ENCODE measurements at places on chromosomes 6 and 20.

DNA sequence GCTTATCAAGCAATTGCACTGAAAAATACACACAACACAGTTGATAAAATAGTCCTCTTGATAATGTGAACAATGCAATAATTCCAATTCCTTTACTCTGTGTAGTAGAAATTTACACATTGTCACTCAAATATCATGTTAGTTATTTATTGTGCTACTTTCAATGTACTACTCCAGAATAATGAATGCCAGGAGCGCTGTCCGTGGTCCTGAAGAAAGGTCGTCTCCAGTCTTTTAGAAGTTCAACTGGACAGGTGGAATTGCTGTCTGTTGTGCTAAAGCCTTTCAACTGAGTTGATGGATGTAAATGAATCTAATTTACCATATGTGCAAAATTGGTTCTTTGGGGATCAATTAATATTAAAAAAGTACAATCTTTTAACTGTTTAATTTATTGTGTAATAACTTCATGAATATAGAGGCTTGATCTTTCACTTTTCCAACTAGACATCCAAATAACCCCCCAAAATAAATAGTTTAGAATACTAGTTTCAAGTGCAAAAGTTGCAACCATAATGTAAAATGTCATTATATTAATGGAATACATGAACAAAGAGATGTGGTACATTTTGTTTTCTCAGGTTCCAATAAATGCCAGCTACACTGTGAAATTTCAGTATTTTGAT is 3.2 kb downstream of the GRIK2 start:
- peaks cover 2% of the 10 kb centered on the region for H3K36me3 ChIP-seq
- H3K27me3 ChIP-seq, result peaks cover 62% of the 10 kb centered on the region
- no peak overlapping the region for H3K27ac ChIP-seq
- H3K4me3 ChIP-seq, result no peak overlapping the region
- no peak for DNase-seq
- no peaks in the 10 kb centered on the region for H3K4me1 ChIP-seq

GRCh38 chr20:297925-298775 is 780 bp downstream of the ZCCHC3 start:
- peaks cover 15% of the 10 kb centered on the region for H3K36me3 ChIP-seq
- peak overlapping the region; percentile 98 for H3K4me3 ChIP-seq
- peaks cover 40% of the 10 kb centered on the region for H3K4me1 ChIP-seq
- H3K27me3 ChIP-seq, result no peaks in the 10 kb centered on the region
- H3K27ac ChIP-seq, result peak overlapping the region; percentile 99

- H3K27ac ChIP-seq, result no peak overlapping the region
- no peaks in the 10 kb centered on the region for H3K36me3 ChIP-seq
- H3K4me3 ChIP-seq, result no peak overlapping the region
- DNase-seq, result no peak
- H3K4me1 ChIP-seq, result no peaks in the 10 kb centered on the region
Observed at GRCh38 chr20:51815383-51816076, 13.2 kb upstream of the SALL4 start.

- no peak overlapping the region for H3K27ac ChIP-seq
- peaks cover 48% of the 10 kb centered on the region for H3K36me3 ChIP-seq
Observed at GRCh38 chr6:33783781-33784520, 5.0 kb downstream of the LEMD2 start.

GRCh38 chr6:85418059-85418458 is 31.8 kb upstream of the NT5E start:
- H3K36me3 ChIP-seq, result no peaks in the 10 kb centered on the region
- peaks cover 7% of the 10 kb centered on the region for H3K4me1 ChIP-seq
- DNase-seq, result no peak
- H3K4me3 ChIP-seq, result no peak overlapping the region
- H3K27ac ChIP-seq, result no peak overlapping the region

GRCh38 chr20:45016089-45016671 is 49.9 kb downstream of the STK4 start:
- DNase-seq, result no peak
- no peak overlapping the region for H3K4me3 ChIP-seq
- peak overlapping the region; percentile 3 for H3K27ac ChIP-seq
- peaks cover 60% of the 10 kb centered on the region for H3K4me1 ChIP-seq
- peaks cover 75% of the 10 kb centered on the region for H3K36me3 ChIP-seq

DNA sequence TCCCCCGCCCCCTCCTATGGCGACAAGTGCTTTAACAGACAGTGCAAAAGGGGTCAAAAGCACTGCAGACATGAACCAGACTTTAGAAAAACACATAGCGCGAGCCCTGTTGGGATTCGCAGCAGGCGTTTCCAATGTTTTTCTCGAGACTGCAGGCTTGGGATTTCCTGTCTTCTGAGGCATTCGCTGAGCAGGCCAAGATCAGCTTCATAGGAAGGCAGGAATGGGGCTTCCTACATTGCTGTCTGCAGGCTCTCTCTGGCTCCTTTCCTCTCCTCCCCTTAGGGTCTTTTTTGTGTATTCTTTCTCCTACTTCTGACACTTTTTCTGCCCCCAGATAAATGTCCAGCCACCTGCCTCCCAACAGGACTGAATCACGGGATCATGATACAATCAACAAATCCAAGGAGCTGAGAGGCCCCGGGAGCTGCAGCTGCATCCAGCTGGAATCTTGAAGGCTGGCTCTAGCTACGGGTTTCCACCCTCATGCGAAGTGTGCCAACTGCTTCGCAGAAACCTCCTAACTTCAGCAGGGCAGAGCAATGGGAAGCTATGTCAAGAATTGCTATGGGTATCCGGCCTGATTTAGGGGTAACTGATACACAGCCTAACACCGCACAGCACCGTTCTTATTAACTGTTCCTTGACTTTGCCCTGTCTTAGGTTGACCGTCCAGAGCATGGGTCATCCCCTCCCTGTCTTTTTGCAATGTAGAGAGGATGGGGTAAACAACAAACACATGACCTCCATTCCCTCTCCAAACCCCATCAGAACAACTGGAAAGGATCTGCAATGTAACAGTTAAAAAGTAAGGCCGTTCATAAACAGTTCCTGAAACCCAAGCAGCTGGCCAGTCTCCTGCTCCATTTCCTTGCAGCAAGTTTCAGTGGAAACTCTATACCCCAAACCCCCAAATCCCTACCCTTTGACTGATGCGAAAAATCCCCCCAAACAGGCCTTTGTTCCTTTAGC is 31.5 kb downstream of the SNX5 start:
- DNase-seq, result no peak

DNA sequence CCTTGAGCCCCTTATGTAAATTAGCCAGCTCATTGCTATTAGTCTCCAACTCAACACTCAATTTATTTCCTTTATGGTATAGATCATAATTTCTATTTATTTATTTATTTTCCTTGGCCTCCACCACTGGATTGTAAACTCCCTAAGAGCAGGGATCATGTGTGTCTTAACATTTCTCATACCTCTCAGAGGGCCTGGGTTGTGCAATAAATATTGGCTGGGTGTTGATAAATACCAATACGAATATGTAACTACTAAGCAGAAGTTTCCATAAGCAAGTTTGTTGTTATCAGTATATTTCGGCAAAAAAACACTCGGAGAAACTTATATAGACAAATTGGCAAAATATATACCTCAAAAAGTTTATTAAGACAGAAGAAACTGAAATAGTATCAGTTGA is 257.4 kb downstream of the ADGRB3 start:
- H3K4me1 ChIP-seq, result no peaks in the 10 kb centered on the region
- no peak for DNase-seq
- no peaks in the 10 kb centered on the region for H3K36me3 ChIP-seq
- no peak overlapping the region for H3K27ac ChIP-seq
- no peaks in the 10 kb centered on the region for H3K27me3 ChIP-seq
- no peak overlapping the region for H3K4me3 ChIP-seq

GRCh38 chr6:20876036-20876435 is 341.8 kb downstream of the CDKAL1 start:
- H3K4me3 ChIP-seq, result no peak overlapping the region
- H3K36me3 ChIP-seq, result peaks cover 3% of the 10 kb centered on the region
- no peaks in the 10 kb centered on the region for H3K27me3 ChIP-seq
- H3K4me1 ChIP-seq, result no peaks in the 10 kb centered on the region
- DNase-seq, result no peak

- H3K4me1 ChIP-seq, result no peaks in the 10 kb centered on the region
- peaks cover 68% of the 10 kb centered on the region for H3K27me3 ChIP-seq
- no peak overlapping the region for H3K4me3 ChIP-seq
Observed at GRCh38 chr6:40999569-40999968, 39.5 kb downstream of the UNC5CL start.

DNA sequence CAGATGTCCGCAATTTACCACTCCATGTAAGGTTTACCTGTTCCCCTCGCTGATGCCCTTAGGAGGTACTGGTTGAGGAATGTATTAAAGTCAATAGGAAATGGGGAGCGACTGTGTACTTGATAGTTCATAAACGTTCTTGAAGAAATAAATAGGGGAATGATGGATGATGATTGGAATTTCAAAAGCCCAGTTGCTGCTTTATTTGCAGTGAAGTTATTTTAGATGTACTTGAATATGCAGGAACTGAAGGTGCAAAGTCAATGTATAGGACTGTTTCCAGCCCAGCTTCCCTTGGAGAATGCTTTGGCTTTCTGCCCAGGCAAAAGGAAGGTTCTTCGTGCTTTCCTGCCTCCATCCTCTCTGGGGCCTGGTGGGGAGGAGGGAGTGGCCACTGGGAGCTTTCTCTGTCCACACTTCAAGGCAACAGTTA is 19.8 kb downstream of the ADGRF5 start:
- no peak for DNase-seq
- no peak overlapping the region for H3K4me3 ChIP-seq
- H3K36me3 ChIP-seq, result no peaks in the 10 kb centered on the region
- no peak overlapping the region for H3K27ac ChIP-seq
- H3K27me3 ChIP-seq, result peaks cover 61% of the 10 kb centered on the region
- no peaks in the 10 kb centered on the region for H3K4me1 ChIP-seq
